Vagina (tissue), 2 donors: ENCODE measurements at places on chromosomes 11 and 22.

DNA sequence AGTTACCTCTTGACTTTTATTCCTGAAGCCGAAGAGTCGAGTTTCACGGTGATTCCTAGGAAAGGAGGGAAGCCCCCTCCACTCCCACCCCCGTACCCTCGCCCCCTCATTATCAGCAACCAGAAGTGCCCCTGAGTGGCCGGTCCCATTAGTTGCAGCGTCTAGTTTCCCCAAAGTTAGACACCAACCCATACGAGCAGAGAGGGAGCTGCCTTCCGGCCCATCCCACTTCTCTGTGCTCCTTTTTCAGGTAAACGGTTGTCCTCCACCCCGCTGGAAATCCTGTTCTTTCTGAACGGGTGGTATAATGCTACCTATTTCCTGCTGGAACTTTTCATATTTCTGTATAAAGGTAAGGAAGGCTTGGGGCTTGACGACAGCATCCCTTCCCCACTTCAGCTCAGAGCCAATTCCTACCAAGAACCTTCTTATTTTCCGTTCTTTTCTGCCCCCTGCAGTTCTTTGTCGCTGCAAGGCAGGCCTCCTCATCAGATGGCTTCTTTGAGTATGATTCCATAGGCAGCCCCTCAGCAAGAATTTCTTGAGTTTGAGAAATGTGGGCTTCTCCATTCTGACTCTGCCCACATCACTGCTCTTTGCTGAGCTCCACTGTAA is 701 bp downstream of the TMEM216 start:
- DNase-seq: no peak

- DNase-seq: no peak
Observed at GRCh38 chr22:17981497-17981896, 42.9 kb downstream of the MICAL3 start.

DNA sequence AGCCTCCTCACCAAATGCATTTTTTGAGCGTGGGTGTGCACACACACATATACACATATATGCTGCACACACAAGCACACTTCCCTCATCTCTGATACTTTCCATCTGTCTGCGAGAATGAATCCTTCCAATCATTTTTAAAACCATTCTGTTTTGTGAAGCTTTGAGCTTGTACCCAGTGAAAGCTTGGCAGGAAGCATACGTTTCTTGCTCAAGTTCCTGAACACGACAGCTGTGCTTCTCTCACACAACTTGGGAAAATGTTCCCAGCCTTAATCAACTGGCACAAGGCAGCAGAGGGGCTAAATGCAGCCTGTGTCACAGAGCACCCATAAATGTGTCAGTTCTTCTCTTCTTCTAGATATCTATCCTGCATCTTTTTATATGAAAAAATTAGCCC is 524.0 kb upstream of the KIRREL3 start:
- DNase-seq: no peak

- DNase-seq: no peak
Observed at GRCh38 chr11:2716376-2717095, 16.7 kb upstream of the KCNQ1OT1 start.
